ENCODE measurements at places on chromosomes 3 and 15.

DNA sequence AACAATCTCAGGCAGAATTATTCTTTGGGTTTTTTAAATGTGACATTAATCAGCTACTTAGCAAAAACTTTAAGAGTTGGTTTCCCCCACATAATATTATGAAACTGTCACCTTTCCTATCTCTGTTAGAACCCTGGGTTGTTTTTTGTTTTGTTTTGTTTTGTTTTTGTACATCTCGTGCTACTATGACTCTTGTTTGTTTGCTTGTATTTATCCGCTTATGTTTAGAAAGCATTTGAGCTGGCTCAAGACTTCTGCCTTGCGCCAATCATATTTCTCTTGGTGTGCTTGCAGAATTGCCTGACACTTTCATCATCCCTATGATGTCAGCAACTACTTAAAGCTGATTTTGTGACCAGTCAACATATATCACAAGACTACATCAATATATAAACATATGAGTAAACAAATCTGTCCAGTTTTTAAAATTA, 116.9 kb downstream of the DCLK3 start:
- DNase-seq, result no peak

- DNase-seq, result peak; percentile 49
These were observed 51.3 kb downstream of the TIPARP start for GRCh38 chr3:156725682-156726081.

- no peak for DNase-seq
These were observed 103.4 kb downstream of the CNTN3 start for GRCh38 chr3:74511078-74511477.

DNA sequence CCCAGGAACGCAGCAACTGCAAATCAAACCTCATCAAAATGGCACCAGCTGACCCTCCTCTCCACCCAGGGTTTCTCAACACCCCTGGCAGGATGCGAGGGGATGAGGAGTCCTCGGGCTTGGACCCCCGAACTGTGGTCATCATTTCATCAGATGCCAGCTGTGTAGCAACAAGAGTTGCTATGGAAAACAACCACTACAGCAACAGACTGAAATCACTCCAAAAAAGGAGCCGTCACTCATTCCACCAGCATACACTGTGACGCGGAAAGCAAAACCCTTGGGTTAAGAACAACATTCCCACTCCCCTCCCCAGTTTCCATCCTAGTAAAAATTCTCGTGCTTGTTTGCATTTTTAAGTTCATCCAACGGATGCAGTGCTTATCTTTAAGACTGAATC, 40.1 kb downstream of the VGLL4 start:
- peak; percentile 93 for DNase-seq

DNA sequence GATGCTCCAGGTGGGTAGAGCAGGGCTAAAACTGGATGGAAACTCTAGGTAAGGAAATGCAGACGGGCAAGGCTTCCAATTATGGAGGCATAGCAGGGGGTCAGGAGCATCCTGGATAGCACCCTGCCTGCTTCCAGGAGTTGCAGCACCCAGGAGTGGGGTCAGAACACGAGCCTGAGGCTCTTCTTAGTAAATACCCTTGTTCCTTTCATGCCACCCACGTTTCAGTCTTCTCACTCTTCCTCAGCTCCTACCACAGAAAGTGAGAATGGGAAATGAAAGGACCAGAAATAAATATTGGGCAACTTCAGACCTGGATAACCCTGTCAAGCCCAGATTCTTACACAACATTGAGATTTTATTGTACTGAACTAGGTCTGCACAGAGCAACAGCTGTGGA, 16.4 kb downstream of the CCR1 start:
- no peak for DNase-seq

GRCh38 chr3:71063773-71064290, 519.7 kb downstream of the FOXP1 start:
- no peak for DNase-seq

DNA sequence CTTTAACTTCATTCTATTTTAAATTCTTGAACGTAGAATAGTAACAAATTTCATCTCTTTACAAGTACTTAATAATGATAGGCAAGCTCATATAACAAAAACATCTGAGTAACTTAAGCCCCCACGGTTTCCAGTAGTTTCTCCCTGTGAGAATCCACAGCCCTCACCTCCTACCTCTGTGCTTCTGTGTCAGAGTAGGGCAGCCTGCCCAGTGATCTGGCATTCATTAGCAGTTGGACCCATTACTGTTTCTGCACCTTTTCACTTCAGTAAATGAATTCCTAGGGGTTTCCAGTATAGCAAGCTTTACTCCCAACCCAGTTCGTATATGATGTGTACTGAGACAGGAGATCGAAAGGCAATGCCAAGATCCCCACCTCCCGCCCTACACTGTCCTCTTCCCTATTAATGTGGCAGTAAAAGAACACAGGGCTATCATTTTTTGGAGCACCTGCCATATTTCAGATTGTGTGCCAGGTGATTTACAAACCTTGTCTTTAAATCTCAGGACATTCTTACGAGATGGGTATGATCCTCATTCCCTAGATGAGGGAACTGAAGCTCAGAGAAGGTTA, 40.8 kb downstream of the EIF2AK4 start:
- no peak for DNase-seq

GRCh38 chr15:81229586-81229985, 32.9 kb downstream of the IL16 start:
- DNase-seq, result peak; percentile 89

DNA sequence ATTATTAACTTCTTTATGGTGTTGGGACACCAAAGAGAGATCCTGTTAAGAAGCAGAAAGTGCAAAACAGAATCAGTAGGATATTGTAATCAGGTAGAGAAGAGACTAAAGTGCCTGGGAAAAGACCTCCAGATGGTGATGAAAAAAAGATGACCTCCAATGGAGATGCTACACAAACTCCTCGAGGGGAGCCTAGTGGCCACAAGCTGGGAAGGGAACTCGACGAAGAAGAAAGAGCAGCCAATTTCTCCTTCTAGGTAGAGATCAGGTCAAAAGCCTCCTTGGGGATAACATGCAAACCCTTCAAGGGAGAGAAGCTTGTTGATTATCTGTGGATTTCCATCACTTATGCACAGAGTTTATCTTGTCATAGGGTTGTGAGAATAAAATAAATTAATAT, 647.6 kb downstream of the ROBO2 start:
- no peak for DNase-seq

GRCh38 chr3:195609229-195609628, 25.5 kb upstream of the APOD start:
- no peak for DNase-seq

- DNase-seq, result no peak
These were observed 200.0 kb upstream of the TOPAZ1 start for GRCh38 chr3:44041726-44042125.

- no peak for DNase-seq
These were observed 25.7 kb upstream of the MYRIP start for GRCh38 chr3:39783680-39784079.

- no peak for DNase-seq
These were observed 118.6 kb upstream of the NR2E3 start for GRCh38 chr15:71691458-71692417.

DNA sequence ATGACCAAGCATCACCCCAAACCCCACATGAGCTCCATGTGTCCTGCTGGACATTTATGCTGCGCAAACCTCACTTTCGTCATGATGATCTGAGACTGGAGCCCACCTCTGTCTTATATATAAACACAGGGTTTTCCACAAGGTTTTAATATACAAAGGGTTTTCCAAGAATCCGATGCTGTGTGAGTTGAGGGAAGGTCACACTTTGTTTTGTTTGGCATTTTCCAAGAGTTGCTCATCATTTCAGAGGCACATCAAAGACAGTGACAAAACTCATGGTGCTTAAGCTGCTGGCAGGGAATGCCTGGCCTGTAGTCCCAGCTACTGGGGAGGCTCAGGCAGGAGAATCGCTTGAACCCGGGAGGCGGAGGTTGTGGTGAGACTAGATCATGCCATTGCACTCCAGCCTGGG, 20.0 kb downstream of the EFCC1 start:
- DNase-seq, result no peak

DNA sequence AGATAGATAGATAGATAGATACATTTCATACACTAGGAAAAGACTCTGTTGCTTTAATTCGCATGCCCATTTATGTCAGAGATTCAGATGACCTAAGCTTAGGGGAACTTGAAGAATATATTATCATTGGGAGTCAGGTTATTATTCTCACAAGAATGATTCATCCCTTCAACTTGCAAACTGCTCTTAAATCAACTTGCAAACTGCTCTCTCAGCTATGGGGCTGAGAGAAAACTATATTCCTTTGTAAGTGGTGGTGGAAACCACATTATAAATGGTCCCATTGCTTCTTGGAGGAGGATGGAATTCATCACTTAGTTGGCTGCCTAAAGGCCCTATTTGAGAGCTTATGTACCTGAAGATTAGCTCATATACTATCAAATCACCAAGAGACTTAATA, 160.9 kb upstream of the STAC start:
- DNase-seq, result no peak

- DNase-seq, result no peak
These were observed 99.6 kb downstream of the SLC25A26 start for GRCh38 chr3:66320390-66320789.

DNA sequence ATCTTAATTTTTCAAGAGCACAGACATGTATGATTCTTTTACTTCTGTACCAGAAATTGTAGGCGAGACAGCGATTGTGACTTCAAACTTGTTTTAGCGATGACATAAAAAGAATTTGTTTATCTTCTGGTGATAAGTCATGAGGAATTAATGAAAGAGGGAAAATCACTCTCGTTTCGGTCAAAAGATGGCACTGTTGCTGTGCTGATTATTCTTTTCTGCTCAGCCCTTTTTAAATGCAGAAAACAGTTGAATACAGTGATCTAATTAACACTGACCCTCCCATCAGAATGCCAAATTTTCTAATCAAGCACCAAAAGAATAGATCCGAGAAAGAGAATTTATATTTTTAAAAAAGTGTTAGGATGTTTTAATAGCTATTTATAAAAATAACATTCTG, 52.6 kb downstream of the NSUN3 start:
- no peak for DNase-seq

- DNase-seq, result no peak
These were observed 5.5 kb downstream of the TM2D3 start for GRCh38 chr15:101646672-101647071.

- DNase-seq, result no peak
These were observed 104.1 kb downstream of the TPRG1 start for GRCh38 chr3:189275852-189276251.

DNA sequence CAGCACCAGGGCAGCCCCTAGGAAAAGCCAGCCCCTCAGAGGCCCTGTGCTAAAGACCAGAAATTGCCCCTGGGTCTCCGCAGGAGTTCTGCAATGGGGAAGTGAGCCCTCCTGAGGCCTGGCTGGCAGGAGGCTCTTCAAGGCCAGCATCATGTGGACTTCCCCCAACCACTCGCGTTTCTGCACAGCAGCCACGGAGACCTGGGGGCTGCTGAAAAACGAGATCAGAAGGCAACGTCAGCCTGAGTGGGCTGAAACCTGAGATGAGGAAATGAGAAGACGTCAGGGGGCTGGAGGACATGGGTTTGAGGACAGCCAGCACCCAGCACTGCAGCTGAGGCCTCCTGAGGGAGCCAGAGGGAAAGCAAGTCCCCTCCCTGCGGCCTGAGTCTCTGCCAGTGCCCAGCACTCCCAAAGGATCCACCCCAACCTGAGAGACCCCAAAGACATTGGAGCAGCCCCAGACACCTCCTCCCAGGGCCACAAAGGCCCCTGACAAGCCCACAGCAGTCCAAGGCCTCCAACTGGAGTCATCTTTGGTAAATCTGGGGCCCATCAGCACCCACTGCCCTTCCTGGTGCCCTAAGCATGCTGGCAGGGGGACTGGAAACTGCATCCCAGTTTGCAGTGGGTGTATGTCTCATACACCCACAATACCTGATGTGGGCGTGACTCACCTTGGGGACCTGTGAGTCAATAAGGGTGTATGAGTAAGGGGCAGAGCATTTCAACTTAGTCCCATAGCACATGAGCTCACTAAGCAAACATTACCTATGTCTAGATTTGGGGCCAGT, 29.2 kb upstream of the CYP11A1 start:
- no peak for DNase-seq

DNA sequence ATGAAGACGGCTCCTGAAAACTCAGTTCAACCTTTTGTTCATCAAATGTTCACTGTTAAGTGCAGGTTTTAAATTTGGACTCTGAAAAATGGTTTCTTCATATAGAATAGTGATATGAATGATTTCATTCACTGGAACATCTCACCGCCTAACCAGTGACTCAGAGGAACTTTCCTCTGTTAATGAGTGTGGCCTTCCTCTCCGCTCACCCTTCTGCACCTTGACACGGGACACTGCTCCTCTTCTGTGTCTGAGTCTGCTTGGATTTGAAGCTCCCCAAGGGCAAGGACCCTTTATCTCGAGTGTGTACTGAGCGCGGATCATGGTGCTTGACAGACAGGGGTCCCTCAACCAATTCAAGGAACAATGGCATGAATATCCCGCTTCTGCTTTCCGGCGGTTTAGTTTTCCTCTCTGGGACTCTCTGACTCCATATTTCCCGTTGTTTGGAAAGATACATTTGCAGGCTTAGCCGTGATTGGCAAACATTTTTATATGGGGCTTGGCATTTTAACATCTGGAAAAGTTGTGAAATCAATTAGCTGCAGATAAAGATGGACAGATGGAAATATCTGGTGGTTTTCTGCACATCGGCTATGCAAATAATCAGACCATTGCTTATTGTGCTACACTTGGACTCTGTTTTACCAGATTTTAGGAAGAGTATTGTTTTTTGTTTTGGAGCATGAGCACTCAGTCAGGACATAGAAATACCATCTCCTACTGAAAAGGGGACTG, 20.9 kb downstream of the KBTBD8 start:
- DNase-seq, result no peak

DNA sequence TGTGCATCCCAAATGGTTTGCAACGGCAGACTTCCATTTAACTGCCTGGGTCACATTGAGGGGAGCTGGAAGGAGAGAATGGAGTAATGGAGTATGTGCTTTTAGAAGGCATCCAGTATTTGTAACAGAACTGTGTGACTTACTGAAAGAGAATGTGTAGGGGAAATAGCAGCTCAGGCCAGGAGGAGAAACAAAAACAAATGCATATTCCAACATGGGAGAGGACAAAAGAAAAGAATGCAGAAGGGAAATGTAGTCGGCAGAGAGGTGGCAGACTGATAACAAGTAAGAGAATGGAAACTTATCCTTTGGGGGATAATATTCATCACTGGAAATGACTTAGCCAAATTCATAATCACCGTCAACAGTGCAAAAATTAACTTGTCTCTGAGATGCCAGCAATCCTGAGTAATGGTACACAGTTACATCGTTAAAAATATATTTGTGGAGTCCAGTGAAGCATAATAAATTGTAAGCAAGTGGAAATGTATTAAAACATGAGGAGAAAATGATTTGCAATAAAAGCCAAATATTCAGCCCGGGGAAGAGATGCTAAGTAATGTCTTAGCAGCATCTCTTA, 294.9 kb upstream of the SGO1 start:
- no peak for DNase-seq

- no peak for DNase-seq
These were observed 29.4 kb upstream of the SLCO2A1 start for GRCh38 chr3:134059035-134059601.

All from lower leg skin (tissue), 4 donors.